ENCODE measurements at places on chromosomes 6 and 20. TPM values are rescaled to one million over a fixed set of nuclear protein-coding genes. Genes with fewer than 3 reads are reported as not detected.

GRCh38 chr20:46635514-46636136 lies 15.6 kb downstream of the SLC13A3 start:
- no peak for DNase-seq

The ADIG gene
- total RNA-seq: not detected

DNA sequence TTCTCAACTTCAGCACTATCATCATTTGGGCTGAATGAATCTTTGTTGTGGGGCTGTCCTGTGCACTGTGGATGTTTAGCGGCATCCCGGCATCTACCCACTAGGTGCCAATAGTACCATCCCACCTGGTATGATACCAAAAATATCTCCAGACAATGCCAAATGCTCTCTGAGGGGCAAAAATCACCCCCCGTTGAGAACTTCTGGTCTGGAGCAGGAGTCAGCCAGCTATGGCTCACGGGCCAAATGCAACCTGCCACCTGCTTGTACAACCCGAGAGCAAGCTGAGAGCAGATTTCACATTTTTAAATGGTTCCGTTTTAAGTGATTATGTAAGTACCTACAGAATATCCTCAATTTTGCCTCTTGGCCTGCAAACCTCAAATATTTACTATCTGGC lies 26.8 kb downstream of the KCNB1 start:
- DNase-seq: no peak

The PLEKHG1 gene
- total RNA-seq: 25.1 TPM

The SEL1L2 gene
- not detected for total RNA-seq

GRCh38 chr6:146548898-146549374 lies 5.3 kb downstream of the RAB32 start:
- DNase-seq: no peak

DNA sequence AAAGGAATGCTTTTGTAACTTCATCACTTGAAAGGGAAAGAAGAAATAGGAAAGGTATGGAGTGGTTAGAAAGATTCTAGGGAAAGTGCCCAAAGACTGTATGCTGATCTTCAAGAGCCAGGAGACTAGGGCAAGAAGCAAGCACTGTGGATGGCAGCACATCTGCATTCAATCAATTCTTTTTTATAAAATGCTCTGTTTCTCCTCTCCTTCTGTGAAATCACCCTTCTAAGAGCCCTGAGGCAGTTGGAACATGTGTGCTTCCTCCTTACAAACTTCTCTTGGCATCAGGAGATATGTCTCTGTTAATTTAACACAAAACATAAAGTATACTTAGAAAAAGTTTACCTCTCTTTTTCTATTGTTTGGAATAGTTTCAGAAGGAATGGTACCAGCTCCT lies 1162.2 kb upstream of the GJE1 start:
- no peak for DNase-seq

The NRSN1 gene
- total RNA-seq: not detected

- DNase-seq: no peak
Observed at GRCh38 chr6:87210979-87211378, 55.6 kb downstream of the ZNF292 start.

DNA sequence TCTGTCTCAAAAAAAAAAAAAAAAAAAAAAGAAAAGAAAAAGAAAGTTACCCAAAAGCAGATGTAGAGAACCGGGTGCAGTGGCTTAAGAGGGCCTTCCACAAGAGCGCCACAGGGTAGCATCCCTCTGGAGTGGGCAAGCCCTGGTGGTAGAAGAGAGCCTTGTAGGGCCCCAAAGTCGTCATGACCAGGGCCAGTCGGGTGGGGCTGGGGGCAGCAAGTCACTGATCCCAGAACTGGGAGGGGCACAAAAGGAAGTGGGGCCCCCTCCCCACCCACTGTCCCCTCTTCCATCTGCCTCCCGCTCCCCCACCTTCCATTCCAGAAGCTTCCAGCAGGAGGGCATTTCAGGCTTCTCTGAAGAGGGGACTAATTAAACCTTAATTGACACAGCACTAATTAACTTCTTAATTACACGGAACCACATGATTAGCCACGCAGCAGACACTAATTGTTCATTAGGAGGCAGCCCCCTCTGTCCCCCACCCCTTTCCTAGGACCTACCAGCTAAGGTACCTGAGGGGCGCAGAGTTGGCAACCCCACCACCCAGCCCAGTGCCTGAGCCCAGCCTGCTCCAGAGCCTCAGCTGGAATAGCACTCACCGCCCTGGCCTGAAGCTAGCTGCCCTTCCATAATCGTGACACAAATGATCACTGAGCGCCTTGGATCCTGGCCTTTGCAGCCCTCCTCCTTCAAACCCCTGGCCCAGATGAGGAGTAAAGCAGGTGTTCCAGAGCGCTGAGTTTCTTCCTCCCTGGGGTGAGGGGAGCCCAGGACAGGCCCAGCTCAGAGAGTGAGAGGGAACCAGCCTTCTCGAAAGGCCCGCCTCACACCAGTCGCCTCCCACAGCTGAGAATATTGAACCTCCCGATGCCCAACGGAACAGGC lies 34.8 kb downstream of the MDFI start:
- peak; percentile 6 for DNase-seq

- DNase-seq: no peak
Observed at GRCh38 chr6:4420160-4420865, 284.9 kb upstream of the ECI2 start.

- no peak for DNase-seq
Observed at GRCh38 chr6:33877982-33878535, 74.3 kb upstream of the MLN start.

The DEFB132 gene
- total RNA-seq: 0.32 TPM

The OR2H2 gene
- not detected for total RNA-seq

DNA sequence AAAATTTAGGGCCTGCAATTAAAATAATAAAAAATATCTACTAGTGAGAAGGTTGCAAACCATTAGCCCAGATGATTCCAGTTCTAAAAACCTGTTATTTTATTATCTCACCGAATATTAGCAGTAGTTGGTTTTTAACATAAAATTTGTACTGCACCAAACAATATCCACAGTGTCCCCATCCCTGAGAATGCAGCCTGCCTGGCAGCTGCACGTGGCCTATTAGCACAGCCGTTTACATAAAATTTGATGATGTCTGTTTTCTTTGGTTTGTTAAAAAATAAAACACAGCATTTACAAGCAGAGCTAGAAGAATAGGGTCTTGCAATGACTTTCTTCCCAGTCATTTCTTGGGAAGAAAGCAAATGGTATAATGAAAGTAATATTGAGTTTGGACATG lies 58.2 kb downstream of the FUT9 start:
- DNase-seq: no peak

GRCh38 chr6:117423754-117424153 lies 2.0 kb downstream of the ROS1 start:
- no peak for DNase-seq

DNA sequence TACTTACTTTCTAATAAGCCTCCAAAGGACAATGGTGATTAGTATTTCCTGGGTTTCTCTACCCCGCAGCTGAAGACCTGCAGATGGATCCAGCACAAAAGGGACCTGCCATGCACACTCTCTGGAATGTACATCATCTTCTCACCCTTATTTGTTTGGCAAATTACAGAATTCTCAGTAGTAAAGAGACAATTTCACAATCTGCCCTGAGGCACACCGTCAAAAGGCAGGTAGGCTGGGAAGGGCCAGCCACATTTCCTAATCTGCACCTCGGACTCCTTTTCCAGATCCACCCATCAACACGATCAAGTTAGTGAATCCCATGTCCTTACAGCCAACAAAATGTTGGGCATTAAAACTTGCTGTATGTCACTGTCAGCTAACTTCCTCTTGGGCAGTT lies 4.9 kb downstream of the OVOL2 start:
- DNase-seq: no peak

GRCh38 chr6:165013701-165014100 lies 295.7 kb downstream of the C6orf118 start:
- DNase-seq: no peak

DNA sequence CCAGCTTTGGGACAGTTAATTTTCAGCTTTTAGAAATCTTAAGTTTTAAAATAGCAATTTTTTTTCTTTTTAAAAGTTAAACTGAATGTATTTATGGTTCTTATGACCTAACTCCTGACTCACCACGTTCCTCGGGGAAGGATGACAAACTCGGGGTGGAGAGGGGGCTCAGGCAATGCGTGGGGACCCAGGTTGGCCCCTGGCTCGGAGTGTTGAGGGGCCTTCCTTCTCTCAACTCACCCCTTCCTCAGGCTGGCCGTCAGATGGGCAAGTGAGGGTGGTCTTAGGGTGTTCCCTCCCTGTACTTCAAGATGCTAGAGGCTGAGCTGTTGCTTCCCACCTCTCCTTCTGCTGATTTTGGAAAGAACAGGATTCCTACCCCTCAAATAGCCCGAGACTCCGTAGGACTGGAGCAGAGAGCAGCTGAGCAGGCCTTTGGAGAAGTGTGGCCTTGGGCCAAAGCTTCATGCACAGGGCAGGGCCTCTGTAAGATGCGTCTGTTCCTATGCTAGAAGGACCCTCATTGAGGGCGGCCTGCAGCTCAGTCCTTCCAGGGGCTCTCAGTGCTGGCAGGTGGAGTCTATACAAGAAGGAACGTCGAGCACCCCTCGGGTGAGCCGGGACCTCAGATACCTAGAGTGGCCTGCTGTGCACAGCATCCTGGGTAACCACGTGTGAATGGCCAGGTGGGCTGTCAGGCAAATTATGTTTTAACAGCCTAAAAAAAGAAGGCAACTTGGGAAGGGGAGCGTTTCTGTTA lies 79.3 kb downstream of the TCP11 start:
- DNase-seq: no peak

The SOX18 gene
- 83.4 TPM for total RNA-seq

GRCh38 chr20:17827759-17828559 lies 128.2 kb downstream of the BANF2 start:
- no peak for DNase-seq

The TFAP2C gene
- total RNA-seq: 0.56 TPM

- DNase-seq: no peak
Observed at GRCh38 chr6:41474213-41474933, 71.8 kb upstream of the FOXP4 start.

The TNXB gene
- total RNA-seq: 143 TPM

The ANKEF1 gene
- 2.3 TPM for total RNA-seq

GRCh38 chr6:84317463-84317862 lies 90.0 kb upstream of the CEP162 start:
- no peak for DNase-seq

The EPM2A gene
- total RNA-seq: 29.5 TPM

DNA sequence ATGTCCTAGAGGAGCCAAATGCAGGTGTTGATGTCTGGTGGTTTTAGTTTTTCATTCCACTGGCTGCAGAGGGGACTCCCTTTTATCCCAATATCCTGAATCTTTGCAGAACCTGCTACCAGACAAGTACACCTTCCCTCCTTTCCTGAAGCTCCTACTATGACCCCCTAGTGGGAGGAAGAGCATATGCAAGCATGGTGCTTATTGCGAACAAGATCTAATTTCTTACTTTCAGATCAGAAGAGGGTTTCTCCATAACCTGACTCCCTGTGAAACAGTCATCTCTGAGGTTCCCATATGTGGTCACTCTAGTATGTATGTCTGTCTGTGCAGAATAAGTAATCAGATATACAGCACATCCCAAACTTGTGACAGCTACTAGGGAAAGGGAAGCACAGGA lies 277.2 kb downstream of the ARHGAP18 start:
- no peak for DNase-seq

DNA sequence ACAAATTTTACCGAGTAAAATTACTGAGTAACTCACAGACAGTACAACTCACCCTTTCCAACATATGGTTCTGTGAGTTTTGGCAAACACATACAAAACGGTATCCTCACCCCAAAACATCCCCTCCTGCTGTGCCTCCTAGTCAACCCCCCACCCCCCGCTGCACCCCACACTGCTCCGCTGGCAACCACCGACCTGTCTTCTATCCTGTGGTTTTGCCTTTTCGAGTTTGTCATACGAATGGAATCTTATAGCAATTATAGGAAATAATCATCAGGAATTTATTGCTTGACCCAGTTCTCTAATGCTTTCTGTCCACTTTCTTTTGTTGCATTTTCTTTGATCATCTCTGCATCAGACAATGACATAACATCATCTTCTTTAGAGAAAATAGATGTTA lies 312.3 kb downstream of the KIF16B start:
- DNase-seq: no peak

The RFX6 gene
- total RNA-seq: not detected

DNA sequence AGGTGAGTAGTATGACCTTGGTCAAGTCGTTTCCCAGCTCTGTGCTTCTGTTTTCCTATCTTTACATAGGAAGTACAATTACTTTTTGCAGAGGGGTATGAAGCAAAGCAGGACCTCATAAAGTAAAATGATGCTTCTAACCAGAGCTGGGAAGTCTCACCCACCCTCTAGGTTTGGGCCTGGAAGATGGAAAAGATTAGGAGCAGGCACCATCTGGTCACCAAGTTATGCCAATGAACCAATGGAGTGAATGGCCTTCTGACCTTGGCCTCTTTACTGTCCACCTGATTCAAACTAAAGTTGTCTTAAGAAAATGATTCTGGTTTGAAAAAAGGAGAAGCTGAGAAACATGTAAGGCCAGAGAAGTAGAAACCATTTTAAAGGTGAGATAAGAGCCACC lies 68.9 kb upstream of the CTNNBL1 start:
- DNase-seq: no peak

DNA sequence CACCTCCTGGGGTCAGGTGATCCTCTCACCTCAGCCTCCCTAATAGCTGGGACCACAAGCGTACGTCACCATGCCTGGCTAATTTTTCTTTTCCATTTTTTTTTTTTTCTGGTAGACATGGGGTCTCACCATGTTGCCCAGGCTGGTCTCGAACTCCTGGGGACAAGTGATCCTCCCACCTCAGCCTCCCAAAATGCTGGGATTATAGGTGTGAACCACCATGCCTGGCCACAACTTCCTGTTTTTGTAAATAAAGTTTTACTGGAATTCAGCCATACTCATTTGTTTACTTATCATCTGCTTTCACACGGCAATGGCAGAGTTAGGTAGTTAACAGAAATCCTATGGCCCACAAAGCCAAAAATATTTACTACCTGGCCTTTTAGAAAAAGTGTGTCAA lies 7.8 kb upstream of the RUNX2 start:
- no peak for DNase-seq

- DNase-seq: no peak
Observed at GRCh38 chr6:25484900-25485299, 167.1 kb upstream of the SCGN start.

GRCh38 chr20:32216179-32217142 lies 8.8 kb downstream of the POFUT1 start:
- DNase-seq: no peak

DNA sequence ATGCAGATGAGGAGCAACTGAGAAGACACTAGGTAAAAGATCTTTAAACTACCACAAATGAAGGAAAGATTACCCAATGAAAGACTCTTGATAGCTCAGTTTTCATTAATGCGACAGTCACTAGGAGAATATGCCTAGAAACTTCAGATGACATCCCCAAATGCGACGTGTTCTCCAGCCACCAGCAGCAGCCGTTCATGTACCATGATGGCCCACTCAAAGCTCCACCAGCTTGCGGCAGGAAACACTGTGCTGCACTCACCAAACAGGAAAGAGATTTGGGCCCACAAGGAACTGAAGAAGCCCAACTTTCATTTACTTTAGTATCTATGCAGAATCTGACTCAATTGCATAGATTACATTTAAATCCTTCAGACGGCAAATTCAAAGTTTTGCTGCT lies 7.5 kb downstream of the DIDO1 start:
- peak; percentile 4 for DNase-seq

DNA sequence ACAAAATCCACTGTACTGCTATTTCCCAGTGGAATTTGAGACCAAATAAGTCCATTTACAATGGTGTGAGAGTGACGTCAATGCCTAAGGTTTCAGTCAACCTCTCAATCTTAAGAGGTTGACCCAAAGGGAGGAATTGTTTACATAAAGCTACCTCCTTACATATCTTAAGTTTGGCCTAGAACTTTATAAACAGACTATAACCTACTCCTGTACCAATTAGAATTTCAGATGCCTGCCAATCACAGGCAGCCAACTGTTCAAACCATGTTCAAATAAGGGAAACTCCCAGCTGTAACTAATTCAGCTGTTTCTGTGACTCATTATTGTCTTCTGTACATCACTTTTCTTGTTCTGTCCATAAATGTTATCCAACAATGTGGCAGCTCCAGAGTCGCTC lies 14.5 kb downstream of the LGSN start:
- DNase-seq: no peak
